ENCODE measurements at places on chromosomes 13 and 19. TPM values are rescaled to one million over a fixed set of nuclear protein-coding genes. Genes with fewer than 3 reads are reported as not detected.

The TEX26 gene
- not detected for total RNA-seq

The GARIN5A gene
- 1.1 TPM for total RNA-seq

The FXYD7 gene
- not detected for total RNA-seq

The KLK6 gene
- total RNA-seq: 106 TPM

The KANK3 gene
- total RNA-seq: 1.6 TPM

The ZNF221 gene
- total RNA-seq: 0.88 TPM

The ZNF615 gene
- total RNA-seq: 5.2 TPM

- ATAC-seq: peak; percentile 4
Measured at GRCh38 chr19:8370176-8371010, 6.4 kb downstream of the ANGPTL4 start.

DNA sequence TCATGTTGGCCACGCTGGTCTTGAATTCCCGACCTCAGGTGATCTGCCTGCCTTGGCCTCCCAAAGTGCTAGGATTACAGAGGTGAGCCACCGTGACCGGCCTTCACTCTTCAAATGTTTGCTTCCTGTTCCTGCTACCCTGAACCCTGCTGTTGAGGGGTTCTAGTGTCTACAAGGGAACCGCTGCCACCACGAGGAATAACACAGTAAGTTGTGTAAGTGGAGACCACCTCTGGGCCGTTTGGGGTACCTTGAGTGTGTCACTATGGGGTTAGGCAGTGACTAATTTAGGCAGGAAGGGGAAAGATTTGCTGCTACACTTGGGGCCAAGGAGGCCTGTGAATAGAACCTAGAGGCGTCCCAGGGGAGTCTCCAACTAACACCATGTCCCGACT lies 2.2 kb upstream of the MYADM start:
- no peak for ATAC-seq

DNA sequence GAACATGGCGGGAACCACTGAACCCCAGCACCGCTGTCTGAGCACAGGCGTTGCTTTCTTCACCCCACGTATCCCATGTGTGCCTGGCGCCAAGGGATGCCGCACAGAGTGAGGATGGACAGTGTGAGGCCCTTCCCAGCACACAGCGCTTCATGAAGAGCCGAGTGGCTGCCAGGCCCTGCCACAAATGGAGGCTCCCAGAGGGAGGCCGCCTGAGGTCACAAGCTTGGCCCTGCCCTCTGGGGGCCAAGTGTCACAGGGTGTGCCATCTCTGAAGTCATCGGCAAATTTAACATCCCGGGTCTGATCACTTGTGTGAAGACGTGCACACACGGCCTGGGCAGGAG lies 24.4 kb downstream of the MPND start:
- no peak for ATAC-seq

DNA sequence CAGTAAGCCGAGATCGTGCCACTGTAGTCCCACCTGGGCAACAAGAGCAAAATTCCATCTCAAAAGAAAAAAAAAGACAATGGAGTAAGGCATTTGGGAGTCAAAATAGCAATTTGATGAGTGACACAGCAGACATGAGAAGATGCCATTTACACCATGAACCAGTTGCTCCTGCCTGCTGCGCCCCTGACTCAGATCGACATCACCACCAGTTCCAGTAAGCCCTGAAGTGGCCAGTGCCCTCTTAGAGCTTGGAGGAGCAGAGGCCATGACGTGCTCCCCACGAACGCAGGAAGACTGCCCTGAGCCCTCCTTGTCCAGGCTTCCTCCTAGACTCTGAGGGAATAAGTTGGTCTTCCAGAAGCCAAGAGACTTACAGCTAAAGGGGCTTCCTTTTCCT lies 339.2 kb downstream of the MYO16 start:
- ATAC-seq: no peak

DNA sequence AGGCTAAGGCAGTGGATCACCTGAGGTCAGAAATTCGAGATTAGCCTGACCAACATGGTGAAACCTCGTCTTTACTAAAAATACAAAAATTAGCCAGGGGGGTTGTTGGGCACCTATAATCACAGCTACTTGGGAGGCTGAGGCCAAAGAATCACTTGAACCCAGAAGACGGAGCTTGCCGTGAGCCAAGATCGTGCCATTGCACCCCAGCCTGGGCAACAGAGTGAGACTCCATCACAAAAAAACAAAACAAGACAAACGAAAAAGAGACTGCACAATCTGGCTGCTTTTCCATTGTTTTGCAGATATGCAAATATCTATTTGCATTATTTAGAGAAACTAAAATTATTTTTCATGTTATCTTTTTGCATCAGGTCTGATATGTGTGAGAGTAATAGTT lies 83.6 kb downstream of the ZNF486 start:
- no peak for ATAC-seq

DNA sequence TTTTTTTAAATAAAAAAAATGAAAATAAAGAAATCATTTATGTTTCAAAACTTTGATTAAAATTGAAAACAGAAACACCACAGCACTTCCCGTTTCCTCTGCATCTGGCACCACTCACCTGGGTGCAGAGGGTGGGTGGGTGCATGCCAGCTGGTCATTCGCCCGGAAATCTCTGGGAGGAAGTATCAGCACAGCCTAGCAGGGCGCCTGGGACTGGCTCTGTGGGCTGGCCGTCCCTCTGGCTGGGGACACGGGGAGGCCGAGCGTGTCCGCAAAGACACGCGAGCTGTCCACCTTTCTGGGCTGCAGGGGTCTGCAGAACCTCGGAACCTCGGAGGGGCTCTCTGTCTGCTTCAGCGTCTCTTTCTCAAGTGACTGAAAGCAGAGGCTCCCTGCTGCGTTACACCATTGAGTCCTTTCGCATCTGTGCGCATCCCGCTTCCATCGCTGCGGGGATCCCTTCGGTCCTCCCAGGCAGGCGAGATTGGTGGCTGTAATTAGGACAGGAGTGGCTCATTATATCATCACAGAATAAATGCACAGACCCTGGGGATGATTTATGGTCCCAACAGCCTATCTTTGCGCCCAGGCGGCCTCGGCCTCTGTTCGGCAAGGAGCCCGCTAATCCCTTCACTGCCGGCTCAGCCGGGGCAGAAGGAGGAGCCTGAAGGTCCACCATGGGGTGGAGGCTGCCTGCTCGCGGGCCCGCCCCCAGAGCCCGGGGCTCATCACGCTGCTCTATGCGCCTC lies 17.2 kb downstream of the CRTC1 start:
- ATAC-seq: peak; percentile 76

DNA sequence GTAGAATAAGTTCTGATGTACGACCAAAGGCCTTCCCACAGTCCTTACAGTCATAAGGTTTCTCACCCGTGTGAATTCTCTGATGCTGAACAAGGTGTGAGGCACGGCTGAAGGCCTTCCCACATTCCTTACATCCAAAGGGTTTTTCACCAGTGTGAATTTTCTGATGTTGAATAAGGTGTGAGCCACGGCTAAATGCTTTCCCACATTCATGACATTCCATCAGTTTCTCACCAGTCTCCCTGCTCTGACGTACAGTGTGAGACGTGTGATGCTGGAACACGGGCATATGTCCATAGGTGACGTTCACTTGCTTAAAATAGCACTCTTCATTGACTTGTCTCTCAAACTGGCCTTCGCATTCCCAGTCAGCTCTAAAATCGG lies 31.0 kb upstream of the COX7A1 start:
- no peak for ATAC-seq

- no peak for ATAC-seq
Measured at GRCh38 chr13:26964278-26965250, 204.0 kb upstream of the GPR12 start.

- ATAC-seq: no peak
Measured at GRCh38 chr13:76696370-76696769, 189.8 kb downstream of the KCTD12 start.

GRCh38 chr19:30222428-30222873 lies 149.7 kb upstream of the ZNF536 start:
- ATAC-seq: no peak

- peak; percentile 14 for ATAC-seq
Measured at GRCh38 chr19:4059453-4059871, 7.2 kb downstream of the ZBTB7A start.

DNA sequence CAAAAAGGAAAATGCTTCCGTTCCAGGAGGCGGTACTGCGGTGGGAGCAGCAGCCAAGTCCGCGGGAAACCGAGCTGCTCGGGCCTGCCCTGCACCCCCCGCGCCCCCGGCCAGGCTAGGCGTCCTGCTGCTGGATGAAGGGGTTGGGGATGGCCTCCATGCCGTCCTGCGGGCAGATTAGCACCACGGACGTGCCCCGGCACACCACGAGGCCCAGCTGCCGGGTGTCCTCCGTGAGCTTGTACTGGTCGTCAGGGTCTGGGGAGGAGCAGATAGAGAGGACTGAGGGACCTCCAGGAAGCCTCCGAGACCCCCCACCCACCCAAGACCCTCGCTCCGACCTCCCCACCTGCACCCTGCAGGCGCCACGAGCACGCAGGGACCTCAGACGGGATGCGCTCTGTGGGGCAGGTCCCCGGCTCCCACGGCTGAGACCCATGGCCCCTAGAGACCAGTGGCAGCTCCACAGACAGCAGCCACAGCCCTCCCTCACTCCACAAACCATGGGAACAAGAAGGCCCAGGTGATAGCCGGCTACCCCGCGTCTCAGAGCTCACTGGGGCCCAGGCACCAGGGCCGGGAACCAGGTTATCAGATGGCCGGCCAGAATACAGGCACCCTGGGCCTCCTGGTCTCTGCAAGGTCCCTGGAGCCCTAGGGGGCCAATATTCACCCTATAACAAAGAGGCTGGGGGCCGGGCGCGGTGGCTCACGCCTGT lies 6.7 kb downstream of the LSM7 start:
- no peak for ATAC-seq

DNA sequence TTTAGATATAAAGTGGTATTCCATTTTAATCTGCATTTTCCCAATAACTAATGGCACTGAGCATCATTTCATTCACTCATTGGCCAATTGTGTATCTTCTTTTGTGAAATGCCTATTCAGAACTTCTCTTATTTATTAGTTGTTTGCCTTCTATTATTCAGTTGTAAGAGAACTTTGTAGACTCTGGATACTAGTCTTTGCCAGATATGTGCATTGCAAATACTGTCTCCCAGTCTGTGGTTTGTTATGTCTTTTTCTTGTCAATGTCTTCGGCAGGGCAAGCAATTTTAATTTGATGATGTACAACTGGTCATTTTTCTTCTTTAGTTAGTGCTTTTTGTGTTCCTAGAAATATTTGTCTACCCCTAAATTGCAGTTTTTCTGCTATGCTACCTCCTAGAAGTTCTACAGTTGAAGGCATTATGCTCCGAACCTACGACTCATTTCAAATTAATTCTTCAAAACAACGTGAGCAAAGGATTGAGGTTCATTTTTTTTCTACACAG lies 115.9 kb downstream of the TSHZ3 start:
- ATAC-seq: no peak

DNA sequence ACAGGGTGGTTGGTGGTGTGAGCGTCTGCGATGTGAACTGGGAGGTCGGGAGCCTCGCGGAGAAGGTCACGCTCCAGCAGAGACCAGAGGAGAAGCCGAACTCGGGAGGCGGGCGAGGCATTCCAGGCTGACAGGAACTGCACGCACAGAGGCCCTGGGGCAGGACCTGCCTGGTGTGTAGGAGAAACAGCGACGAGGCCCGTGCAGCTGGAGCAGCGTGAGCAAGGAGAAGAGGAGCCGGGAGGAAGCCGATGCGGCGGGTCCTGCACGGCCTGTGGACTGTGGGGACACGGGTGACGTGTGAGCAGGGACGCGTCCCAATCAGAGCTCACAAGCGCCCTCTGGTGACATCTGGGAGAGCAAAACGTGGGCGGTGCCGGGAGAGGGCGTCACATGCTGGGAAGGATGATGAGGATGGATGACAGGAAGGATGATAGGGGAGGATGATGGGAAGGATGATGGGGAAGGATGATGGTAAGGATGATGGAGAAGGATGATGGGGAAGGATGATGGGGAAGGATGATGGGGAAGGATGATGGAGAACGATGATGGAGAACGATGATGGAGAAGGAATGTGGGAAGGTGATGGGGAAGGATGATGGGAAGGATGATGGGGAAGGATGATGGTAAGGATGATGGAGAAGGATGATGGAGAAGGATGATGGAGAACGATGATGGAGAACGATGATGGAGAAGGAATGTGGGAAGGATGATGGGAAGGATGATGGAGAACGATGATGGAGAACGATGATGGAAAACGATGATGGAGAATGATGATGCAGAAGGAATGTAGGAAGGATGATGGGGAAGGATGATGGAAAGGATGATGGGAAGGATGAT lies 16.1 kb upstream of the MADCAM1 start:
- peak; percentile 63 for ATAC-seq

DNA sequence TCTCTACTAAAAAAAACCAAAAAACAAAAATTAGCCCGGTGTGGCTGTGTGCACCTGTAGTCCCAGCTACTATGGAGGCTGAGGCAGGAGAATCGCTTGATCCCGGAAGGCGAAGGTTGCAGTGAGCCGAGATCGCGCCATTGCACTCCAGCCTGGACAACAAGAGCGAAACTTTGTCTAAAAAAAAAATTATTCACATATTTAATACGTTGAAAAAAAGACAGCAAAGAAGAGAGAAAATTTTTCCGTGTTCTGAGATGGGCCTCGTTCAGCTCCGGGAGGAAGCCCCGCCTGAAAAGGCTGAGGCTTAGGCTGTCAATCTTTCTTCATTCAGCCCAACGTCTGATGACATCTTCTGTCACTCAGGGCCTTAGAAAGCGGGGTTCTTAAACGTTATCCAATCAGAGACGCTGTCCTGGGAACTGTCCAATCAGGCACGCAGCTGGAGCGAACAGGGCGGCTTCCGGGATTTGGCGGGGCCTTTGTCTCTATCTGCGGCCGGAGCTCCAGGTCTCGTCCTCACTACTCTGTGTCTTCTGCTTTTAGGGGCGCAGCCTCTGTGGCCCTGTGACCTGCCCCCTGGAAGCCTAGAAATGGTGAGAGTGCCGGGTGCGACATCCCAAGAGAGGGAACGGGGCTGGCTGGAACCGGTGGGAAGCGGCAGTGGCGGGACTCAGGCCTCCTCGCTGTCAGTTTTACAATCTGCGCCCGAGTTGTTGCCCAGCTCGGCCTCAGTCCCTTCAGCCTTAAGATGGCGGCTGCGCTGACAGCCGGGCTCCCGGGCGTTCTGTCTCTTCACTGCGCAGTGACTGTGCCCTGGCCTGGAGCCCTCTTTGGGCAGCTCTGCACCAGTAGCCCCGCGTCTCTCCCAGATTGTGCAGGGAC lies at the start of gene ZNF726:
Gene ZNF726 (plus strand): TSS at position 485 of the 885 bp plus-strand sequence. CDS start 109 bp downstream, at position 594.
- peak; percentile 96 for ATAC-seq

GRCh38 chr13:75554981-75555380 lies 5.4 kb downstream of the UCHL3 start:
- no peak for ATAC-seq

- ATAC-seq: peak; percentile 74
Measured at GRCh38 chr19:46081928-46082727, 41.3 kb upstream of the IGFL4 start.

GRCh38 chr13:27631665-27632064 lies 10.0 kb downstream of the POLR1D start:
- no peak for ATAC-seq

DNA sequence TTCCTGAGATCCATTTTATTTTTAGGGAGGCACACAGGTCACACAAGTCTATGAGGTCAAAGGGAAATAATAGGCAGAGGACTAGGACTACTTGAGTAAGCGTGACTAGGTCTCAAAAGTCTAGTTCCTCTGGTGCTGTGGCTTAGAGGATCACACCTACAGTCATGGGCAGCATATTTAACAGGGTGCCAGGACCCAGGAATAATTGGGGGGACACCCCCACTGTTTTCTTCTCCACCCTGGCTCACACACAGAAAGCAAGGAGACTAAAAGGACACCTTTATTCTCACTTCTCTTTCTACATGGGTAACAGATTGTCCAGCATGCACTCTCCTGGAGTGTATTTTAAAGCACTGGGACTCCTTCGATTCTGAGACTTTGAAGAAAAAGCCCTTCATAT lies 26.2 kb downstream of the OXGR1 start:
- ATAC-seq: no peak
